ENCODE measurements at places on chromosomes 1 and 21.

DNA sequence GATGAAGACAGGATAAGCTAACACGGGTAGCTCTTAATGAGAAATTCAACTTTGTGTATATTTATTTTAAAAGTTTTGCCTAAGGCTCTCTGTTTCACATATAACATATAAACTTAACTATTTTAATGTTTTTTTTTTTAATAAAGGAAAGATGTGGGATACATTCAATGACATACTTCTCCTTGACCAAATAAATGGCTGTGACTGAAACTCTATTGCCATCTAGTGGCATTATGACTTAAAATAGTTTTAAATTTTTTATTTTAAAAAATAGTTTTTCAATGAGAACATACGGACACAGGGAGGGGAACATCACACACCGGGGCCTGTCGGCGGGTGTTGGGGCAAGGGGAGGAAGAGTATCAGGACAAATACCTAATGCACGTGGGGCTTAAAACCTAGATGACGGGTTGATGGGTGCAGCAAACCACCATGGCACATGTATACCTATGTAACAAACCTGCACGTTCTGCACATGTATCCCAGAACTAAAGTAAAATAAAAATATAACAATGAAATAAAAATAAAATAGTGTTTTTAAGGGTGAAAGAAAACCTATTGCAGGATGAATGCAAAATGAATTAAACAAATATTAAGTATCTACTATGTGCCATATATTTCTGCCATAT is 83.4 kb downstream of the LYST start:
- DNase-seq = no peak

- DNase-seq = no peak
Measured at GRCh38 chr1:14323568-14324247, 274.8 kb upstream of the KAZN start.

DNA sequence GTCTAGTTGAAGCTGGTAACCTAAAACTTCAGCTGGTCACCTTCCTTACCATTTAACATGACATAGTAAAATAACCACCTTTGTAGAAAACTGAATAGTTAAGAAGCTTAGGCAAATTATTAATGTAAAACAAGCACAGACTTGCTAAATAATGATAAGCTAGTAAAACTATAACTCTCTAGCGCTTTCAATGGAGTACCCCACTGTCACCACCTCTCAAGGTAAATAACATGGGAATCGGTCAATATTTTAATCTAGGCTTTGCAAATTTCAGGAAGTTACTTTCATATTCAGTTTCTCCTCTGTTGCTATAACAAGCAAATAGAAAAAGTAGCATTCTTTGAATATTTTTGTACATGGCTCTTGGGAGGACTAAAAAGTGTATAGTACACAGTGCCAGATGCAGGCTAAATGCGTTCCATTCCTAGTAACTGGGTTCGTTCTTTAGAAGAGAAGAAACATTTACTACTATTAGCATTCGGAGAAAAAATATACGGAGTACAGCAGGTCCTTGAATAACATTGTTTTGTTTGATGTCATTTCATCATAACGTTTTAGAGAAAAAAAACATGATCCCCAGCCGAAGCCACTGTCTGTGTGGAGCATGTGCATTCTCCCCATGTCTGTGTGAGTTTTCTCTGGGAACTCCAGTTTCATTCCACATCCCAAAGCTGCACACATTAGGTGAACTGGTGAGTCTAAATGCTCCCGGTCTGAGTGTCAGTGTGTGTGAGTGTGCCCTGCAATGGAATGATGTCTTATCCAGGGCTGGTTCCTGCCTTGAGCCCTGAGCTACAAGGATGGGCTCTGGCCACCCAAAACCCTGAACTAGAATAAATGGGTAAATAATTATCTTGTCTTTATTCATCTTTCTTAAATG is 52.5 kb downstream of the EPRS1 start:
- DNase-seq = no peak

DNA sequence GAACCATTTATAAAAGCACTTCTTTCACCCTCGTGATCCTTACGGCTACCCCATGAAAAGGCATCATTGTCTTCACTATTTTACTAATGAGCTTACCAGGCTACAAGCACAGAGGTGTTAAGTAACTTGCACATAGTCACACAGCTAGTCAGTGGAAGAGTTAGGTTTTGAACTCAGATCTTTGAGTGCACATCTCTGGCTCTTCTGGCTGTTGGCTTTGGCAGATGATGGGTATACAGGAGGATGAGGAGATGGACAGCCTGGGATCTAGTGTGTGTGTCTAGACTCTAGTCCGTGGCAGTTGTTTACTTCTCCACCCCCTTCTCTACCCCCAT is 11.6 kb downstream of the VANGL2 start:
- no peak for DNase-seq

DNA sequence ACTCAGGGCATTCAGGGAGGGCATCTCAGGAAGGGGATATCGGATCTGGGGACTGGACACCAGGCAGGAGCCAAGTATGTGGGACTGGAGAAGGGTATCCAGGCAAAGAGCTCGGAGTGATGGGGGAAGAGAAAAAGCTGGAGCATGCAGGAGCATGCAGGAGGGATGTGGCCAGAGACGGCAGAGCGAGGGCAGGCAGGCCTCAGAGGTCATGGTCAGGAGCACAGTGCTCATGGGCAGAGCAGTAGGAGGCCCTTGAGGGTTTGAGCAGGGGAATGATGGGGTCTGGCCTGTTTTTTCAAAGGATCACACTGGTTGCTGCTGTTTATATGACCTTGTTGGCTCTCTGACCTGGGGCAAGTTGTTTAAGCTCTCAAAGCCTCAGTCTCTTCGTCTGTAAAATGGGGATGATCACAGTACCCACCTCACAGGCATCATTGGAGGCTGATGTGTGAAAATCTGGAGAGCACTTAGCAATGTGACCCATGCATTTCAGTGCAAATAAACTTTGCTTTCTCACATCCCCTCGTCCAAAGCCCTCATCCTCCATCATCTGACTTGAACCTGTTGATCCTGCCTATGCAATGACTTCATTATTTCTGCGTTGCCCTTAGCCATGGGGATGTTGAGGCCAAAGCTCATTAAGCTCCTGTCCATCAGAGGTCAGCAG is 273.1 kb downstream of the MATN1 start:
- DNase-seq = no peak

- no peak for DNase-seq
Measured at GRCh38 chr1:25503551-25504426, 39.6 kb upstream of the LDLRAP1 start.

DNA sequence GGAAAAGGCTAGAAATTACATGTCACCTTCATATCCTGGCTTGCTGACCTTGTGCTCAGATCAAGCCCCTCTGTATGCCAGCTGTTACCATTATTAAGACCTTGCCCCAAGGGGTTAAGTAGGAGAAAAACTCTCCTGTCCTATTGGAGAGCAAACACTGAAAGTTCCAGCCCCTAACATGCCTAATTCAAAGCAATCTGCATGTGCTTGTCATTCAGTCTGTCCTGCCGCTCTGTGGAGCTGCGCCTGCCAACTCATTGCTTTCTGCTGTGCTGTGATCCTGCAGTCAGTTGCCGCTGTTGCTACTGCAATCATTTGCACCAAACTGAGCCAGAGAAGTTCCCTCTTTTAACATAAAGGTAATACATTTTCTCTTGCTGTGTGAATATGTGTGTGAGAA is 113.4 kb downstream of the DISP1 start:
- peak; percentile 17 for DNase-seq

DNA sequence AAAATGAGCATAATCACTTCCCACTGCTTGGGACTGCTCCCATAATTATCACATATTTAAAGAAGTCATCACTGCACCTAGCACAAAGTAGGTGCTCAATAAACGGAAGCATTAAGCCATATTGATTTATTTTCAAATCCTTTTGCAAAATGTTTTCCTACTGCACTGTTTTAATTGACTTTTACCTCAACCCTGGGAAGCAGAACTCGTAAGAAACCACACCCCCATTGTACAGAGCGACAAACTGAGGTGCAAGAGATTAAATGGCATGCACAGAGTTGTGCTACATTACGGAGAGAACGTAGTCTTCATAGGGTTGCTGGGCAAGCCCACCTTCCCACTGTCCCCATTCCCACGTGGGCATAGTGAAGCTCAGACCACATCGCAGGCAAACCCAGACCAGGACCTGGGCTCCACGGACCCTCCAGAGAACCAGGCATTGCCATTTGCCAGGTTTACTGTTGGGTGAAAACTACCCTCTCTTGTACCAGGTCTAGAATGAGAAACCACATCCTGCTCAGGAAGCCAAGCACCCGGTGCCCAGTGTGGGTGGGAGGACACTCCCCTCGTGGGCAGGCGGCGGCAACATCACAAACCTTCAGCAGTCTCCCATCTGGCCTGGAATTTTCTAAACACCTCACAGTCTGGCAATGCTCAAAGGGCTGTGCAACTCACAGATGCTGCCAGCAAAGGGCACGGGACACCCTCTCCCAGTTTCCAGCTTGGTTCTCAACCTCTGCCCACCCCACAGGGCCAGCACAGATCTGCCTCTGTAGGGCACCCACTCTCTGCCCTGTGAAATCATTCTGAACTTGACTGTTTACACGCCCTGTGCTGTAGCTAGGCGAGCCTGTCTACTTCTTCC is 8.2 kb downstream of the IFFO2 start:
- no peak for DNase-seq

- DNase-seq = no peak
Measured at GRCh38 chr1:210663730-210664573, 335.2 kb downstream of the HHAT start.

DNA sequence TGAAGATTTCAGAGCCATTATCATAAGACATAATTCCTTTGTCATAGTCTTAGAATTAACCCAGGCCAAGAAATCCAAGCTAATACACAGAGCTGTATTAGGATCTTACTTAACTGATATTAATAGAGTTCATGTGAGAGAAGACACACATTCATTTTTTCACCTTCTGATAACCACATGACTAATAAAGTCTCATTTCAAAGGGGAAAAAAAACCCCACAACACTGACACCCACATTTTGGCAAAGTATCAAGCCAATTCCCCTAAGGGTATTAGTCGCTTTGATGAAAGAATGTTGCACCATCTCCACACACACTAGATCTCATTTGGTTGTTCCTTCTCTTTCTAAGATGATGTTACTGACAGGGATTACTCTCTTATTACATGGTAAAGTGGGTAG is 344.4 kb upstream of the ESRRG start:
- no peak for DNase-seq

DNA sequence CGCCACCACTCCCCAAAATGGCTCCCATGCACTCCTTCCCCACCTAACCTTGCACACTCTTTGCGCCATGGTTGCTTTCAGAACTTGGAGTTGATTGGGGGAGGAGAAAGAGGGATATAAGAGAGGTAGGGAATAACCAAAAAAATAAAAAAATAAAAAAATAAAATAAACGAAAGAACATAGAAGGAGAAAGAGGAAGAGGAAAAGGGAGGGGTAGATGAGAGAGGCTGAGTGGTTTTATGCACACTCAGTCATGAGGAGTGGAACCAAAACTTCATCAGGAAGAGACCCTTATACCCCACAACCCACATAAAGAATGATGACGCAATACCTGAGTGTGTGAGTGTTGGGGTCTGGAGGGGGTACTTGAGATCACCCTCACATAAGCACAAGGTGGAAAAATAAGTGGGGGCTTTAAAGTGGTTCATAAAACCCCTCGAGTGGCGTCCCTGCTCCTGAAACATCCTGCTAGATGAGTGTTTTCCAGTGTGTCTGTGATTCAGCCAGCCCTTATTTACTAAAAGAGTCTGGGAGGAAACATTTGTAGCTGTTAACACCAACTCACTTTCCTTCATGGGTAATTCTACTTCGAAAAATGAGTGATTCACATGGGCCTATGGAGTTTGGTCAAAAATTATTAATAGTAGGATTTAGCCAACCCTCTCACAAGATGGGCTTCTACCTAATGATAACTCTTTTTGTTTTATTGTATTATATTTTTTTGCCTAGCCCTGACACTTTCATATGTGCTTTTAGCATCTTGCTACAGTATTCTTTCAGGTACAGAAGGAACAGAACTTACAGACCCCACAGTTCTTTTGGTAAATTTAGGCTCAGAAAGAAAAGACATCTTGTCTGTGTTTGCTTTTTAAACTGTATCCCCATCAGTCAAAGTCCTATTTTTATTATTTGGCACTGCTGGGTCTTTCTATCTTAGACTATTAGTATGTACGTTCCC is 5.2 kb downstream of the SLAMF1 start:
- no peak for DNase-seq

DNA sequence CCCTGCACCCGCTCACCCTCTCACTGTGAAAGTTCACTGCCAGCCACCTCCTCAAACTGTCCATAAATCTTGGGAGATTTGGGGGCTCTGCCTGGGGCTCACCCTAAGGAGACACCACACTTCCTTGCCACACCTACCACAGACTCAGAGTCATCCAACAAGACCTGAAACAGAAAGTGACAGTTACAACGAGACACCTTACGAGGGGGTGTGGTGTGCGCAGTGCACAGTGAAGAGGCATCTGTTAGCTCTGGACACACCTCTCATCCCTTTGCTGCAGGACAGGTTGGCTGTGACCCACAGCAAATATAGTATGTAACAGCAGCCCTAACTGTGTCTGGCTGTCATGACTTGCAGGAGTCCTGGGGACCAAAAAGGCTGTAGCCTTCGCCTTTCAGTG is 190.2 kb downstream of the NR5A2 start:
- DNase-seq = no peak

GRCh38 chr1:44029260-44029910 is 1.9 kb downstream of the SLC6A9 start:
- DNase-seq = no peak

DNA sequence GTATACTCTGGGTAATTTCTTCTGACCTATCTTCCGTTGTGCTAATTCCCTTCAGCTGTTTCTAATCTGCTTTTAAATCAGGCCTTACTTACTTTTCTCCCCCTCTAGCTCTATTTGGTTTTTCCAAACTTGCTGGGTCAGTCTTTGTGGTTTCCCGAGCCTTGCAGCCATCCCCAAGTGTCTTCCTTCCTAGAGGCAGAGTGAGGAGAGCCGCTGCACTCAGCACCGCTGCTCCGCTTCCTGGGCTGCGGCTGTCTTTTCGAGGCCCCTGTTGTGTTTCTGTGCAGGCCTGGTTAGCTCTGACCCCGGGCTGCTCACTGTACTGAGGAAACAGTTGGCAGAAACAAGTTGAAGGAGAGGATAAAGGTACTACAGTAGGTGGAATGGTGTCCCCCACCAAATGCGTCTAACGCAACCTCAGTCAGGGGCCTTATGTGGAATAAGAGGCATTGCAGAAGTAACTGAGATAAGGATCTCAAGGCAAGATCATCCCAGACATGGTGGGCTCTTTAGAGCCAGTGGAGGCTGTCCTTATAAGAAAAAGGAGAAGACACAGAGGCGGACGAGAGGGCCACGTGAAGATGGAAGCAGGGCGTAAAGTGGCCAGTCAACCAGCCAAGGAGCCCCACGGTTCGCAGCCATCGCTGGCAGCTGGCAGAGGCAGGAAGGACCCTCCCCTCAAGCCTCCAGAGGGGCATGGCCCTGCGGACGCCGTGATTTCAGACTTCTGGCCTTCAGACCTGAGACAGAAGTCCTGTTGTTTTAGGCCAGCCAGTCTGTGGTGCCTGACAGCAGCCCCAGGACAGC is 10.5 kb downstream of the WNT9A start:
- DNase-seq = no peak

DNA sequence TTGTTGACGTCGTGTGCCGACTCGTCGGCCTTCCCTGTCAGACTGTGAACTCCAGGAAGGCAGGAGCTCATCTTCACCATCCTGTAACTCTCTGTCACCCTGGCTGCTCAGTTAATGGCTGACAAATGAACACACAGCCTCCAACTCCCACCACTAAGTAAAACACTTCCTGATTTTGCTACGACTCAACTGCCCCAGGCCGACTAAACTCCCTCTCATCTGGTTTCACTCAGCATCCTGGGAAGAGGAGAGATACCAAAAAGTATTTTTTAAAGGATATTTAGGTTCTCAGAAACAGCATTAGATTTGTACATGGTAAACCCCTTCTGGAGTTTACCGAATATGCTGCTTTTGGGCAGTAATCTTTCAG is 18.2 kb upstream of the LHX4 start:
- DNase-seq = no peak

- DNase-seq = no peak
Measured at GRCh38 chr1:10710489-10710888, 86.0 kb downstream of the CASZ1 start.
